ENCODE measurements at places on chromosomes 1 and 21.

- no peak for DNase-seq
Measured at GRCh38 chr1:54559771-54560231, 11.8 kb downstream of the ACOT11 start.

DNA sequence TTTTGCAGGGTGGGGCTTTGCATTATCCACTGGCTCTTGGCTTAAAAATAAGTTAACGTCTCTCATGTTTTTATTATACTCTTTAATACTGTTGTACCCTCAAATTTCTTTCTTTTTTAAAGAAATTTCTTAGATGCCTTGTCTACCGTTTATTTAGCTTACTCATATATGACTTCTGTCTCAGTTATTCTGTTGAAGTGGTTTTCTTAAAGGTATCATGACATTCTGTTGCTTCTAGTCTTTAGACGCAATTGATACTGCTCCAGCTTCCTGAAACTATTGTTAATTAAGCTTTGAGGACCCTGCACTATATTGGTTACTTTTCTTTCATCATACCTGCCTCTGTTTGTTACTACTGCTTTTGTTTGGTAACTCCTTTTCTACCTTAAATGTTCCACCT, 11.7 kb downstream of the PKN2 start:
- DNase-seq, result no peak

DNA sequence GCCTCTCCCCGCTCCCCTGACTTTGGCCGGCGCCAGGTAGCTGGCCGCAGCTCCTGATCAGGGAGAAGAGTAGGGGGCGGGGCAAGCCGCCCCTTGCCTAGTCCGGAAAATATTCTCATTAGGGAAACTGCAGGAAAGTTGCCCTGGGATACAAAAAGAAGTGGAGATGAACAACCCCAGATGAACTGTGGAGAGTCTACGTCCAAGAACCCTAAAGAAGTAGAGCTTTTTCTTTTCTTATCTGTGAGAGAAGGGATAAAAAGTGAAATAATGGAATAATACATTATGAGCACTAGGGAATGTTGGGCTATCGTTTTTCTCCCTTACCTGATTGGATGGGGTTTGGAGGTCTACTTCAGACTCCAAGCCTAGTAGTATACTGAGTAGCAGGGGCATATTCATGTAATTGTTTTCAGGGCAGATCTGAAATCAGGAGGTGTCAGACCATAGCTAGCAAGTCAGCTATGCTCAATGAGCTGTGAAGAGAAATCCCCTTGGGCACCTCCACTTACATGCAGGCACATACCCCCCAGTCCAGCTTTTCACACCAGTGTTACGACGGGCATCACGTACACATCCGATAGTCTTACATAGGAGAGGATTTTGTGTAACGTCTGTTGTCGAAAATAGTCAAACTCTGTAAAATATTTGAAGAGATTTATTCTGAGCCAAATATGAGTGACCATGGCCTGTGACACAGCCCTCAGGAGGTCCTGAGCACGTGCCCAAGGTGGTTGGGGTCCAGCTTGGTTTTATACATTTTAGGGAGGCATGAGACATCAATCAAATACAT, 1.7 kb upstream of the DUSP10 start:
- peak; percentile 43 for DNase-seq

GRCh38 chr1:153343040-153343681, 5.5 kb downstream of the PGLYRP4 start:
- no peak for DNase-seq

- DNase-seq, result no peak
Measured at GRCh38 chr1:156673387-156674121, 3.7 kb downstream of the NES start.

GRCh38 chr1:21299780-21300395, 9.6 kb upstream of the ECE1 start:
- DNase-seq, result no peak

GRCh38 chr1:185821612-185822385, 87.6 kb downstream of the HMCN1 start:
- no peak for DNase-seq

GRCh38 chr1:204670152-204670927, 15.2 kb downstream of the LRRN2 start:
- no peak for DNase-seq

DNA sequence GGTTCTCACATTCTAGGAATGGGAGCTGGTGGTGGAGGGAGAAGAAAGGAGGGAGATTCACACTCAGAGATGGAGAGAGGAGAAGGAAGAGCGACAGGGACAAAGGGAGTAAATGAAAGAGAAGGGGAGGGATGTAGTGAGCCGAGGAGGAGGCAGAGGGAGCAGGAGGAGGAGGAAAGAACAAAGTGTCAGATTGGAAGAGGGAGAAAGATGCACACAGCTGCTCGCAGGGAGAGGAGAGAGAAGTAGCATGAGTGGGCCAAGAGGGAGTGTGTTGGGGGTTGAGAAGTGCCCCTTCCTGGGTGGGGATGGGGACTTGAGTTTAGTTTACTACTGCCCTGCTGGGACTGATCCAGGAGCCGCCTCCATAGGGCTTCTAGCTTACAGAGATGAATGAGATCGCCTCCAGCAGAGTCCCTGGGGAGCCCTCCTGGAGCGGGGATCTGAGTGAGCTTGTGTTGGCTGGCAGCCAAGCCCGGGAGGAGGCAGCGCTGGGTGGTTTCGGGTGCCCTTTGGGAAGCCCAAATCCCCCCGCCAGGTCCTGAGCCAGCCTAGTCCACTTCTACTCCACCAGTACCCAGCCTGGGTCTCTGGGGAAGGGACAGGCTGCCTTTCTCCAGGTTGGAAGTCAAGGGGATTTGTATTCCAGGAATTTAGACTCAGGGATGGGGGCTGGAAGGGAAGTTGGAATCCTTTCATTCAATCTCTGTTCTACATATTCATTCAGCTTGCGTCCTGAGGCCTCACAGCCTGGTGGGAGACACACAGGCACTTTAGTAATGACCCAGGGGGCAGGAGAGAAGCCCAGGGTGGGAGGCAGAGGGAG, 20.9 kb downstream of the PTPRU start:
- no peak for DNase-seq

DNA sequence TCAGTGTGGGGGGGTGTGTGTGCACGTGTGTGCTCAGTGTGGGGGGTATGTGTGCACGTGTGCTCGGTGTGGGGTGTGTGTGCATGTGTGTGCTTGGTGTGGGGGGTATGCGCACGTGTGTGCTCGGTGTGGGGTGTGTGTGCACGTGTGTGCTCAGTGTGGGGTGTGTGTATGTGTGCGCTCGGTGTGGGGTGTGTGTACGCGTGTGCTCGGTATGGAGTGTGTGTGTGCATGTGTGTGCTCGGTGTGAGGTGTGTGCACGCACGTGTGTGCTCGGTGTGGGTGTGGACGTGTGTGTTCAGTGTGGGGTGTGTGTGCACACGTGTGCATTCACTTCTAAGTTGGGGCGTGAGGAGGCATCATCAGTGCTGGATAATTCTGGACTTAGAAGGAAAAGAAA, 77.9 kb downstream of the PRDM16 start:
- no peak for DNase-seq

DNA sequence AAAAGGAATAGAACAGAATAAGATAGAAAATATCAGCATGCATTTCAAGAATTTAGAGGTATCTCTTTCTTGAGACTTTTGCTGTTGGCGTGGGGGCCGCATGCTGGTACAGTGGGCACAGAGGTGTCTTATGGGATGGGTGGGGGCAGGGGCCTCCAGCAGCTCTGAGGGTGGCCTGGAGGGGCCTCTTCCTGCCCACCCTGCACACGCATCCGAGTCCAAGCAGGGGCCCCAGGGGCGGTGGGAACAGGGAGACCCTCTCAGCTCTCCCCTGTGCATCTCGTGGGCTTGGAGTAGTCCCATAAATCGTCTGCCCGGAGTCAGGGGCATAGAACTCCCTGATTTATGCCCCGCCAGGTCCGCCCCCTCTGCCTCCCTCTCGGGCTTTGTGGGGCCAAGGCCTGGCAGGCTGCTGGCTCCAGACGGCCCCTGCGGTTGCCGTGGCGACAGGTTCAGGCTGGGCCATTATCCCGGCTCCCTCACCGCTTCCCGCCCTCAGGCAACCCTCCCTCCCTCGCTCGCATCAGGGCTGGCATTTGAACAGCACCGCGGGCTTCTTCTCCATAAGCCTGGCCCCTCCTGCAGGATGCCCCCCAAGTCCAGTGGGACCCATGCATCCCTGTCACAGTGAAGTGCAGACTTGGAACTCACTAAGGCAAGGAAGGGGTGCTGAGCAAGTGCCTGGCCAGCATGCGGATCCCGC, 133.2 kb upstream of the ZBTB40 start:
- no peak for DNase-seq

DNA sequence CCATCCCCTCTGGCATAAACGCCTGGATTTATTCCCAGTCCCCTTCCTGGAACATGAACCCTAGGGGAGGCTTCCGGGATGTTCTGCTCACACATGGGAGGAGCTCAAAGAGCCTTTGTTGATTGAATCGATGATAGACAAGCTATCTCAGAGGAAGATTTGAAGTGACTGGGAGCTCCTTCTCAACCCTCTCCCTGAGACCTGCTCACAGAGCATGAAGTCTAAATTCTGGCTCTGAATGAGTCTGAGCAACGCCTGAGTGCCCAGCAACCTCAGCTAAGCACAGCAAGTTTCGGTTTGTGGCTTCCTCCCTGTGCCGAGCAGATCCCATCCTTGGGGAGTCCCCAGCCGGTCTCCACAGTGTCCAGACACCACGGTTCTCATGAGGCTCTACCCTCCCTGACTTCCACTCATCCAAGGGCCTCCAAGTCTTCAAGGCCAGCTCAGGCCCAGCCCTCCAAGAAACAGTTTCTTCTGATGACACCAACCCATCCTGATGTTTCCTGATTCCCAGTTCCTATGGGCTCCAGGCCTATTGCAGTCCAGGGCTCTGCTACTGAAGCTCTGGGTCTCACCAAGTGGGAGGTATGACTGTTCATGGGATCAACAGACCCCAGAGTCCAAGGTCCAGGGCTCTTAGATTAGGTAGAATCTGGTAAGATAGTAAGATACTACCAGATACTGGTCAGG, 190.8 kb downstream of the DYRK1A start:
- no peak for DNase-seq
